Activated T-helper 2 cell treated with anti-CD3 and anti-CD28 coated beads, Interferon-gamma antibody, Interleukin-2, Interleukin-4, amounts not matched to agents 10 μg/mL and 5 μg/mL and 100 μg/mL, durations not matched to agents 14 hours and 24 hours and 36 hours (primary cell): ENCODE measurements at places on chromosomes 5 and 9.

GRCh38 chr5:24767086-24767485 is 122.3 kb upstream of the CDH10 start:
- DNase-seq: no peak

DNA sequence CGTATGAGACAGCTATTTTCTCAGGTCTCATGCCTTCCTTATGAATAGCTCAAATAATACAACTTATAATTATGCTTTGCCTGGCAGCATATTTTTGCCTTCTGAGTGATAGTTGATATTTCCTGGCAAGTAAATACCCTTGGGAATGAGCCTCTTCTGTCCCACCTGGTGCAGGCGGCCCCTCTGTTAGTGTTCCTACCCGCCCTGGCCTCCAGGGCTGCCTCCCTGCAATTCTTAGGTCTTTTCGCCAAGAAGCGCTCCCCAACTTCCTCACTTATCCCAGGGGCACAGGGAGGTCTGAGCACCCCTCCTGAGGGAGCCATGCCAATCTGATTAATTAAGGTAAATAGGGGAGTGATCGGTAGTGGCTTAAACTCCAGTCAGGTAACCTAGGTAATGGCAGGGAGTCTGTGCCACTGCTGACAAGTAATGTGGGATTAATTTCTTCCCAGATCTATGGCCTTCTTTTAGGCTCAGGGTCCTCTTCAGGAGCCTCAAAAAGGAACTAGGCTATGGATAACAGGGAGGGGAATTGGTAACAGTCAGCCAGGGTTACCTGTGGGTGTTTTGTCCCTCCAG is 81.5 kb downstream of the GALNT10 start:
- DNase-seq: no peak

GRCh38 chr5:43336159-43336558 is 22.9 kb upstream of the HMGCS1 start:
- no peak for DNase-seq

DNA sequence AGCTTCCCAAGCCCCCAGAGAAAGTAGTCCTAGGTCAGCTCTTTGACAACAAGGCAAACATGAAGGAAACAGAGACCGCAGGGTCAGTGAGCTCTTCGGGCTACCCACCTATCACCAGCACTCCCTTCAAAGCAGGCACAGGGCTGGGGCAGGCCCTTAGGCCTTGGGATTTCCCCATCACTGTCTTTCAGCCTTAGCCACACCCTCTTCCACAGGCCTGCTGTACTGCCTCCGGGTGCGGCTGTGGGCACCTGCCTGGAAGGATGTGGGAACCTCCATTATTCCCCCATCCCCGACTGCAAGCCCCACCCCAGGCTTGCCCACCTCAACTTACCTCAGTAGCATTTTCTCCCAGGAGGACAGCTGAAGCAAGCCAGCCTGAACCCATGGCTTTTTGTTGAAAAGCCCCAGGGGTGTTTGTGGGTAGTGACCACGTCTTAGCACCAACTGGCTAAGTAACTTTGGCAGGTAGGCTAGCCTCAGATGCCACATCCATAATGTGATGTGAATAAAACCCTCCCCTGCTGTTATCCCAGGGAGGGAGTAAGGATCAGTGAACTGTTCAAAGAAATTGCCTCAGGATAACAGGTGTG is 100.2 kb downstream of the PIK3R1 start:
- peak; percentile 13 for DNase-seq

- no peak for DNase-seq
These were observed 359.3 kb downstream of the LRRC70 start for GRCh38 chr5:62937661-62938558.

- DNase-seq: no peak
These were observed 17.7 kb upstream of the CARTPT start for GRCh38 chr5:71701407-71701806.

- DNase-seq: no peak
These were observed 179.1 kb downstream of the FGF1 start for GRCh38 chr5:142506756-142507155.
